ENCODE measurements at places on chromosomes 3 and 15.

- DNase-seq = no peak
These were observed 31.6 kb downstream of the TIPARP start for GRCh38 chr3:156705761-156706616.

- DNase-seq = no peak
These were observed 32.9 kb downstream of the TBC1D2B start for GRCh38 chr15:78044407-78045155.

GRCh38 chr15:25345943-25346342 is 92.9 kb downstream of the UBE3A start:
- peak; percentile 27 for DNase-seq

DNA sequence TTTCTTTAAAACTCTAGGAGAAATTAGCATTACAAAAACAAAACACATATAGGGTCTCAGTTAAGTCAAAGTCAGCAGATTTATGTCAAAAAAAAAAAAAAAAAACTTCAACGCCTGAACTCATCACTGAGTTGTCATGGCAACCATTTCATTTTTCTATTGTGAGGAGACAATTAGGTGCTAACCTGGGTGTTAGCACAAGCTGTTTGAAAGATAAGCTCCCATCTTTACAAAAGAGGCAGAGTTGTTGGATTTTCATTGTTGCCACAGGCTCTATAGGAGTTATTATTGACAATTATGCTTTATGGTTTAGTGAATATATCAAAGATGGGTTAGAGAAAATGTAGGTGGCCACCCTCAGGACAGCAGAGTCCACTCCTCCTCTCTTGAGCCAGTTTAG is 806.9 kb downstream of the GRM7 start:
- no peak for DNase-seq

- no peak for DNase-seq
These were observed 80.5 kb upstream of the OSBPL11 start for GRCh38 chr3:125675791-125676190.

DNA sequence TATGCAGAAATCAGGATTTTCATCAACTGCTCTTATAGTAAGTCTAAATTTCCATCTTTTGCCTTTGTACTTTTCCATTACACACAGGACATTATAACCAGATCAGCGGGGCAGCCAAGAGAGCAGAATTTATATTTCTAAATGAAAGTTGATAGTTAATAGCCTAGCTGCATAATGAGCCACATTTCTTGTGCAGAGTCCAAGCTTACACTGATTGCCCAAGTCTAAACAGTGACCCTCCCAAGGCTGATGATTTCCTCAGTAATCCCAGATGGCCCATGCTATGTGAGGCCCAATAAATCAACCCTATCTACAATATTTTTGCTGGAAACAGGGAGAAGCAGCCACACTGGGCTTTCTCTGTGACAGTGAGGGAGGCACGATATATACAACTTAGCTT is 475.8 kb upstream of the KCNMB2 start:
- peak; percentile 74 for DNase-seq

- peak; percentile 2 for DNase-seq
These were observed 53.1 kb downstream of the CACNA2D2 start for GRCh38 chr3:50450209-50450921.

DNA sequence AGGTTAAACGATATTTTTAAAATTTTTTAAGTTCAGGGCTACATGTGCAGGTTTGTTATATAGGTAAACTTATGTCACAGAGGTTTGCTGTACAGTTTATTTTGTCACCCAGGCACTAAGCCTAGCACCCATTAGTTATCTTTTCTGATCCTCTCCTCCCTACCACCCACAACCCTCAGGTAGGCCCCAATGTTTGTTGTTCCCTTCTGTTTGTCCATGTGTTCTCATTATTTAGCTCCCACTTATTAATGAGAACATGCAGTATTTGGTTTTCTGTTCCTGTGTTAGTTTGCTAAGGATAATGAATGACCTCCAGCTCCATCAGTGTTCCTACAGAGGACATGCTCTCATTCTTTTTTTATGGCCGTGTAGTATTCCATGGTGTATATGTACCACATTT is 14.9 kb downstream of the FAM162A start:
- DNase-seq = no peak

GRCh38 chr3:23760871-23761373 is 44.8 kb upstream of the UBE2E1 start:
- no peak for DNase-seq

GRCh38 chr3:17258823-17259436 is 374.2 kb downstream of the PLCL2 start:
- DNase-seq = peak; percentile 64

GRCh38 chr3:79047581-79047980 is 720.2 kb downstream of the ROBO1 start:
- peak; percentile 9 for DNase-seq

GRCh38 chr3:110106805-110107204 is 769.5 kb upstream of the DPPA4 start:
- peak; percentile 67 for DNase-seq

Measured in cardiac fibroblast (primary cell).